ENCODE measurements at places on chromosomes 16 and 17.

DNA sequence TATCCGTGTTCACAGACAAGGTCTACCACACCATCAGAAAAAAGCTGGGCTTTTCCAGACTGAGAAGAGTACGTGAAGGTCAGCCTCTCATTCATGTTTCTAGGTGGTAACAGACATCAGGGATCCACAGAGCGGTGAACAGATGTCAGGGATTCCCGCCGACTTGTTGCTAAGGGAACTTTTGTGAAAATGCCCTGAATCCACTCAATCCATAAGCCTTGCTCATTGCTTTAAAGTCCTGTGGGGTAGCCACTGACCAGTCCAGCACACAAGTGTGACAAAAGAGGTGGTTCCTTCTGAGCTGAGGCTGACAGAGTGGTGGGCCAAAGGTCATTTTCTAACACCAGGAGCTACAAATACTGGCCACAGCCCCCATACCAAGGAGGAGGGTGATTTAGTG is 5.9 kb downstream of the GAS7 start:
- DNase-seq: no peak

DNA sequence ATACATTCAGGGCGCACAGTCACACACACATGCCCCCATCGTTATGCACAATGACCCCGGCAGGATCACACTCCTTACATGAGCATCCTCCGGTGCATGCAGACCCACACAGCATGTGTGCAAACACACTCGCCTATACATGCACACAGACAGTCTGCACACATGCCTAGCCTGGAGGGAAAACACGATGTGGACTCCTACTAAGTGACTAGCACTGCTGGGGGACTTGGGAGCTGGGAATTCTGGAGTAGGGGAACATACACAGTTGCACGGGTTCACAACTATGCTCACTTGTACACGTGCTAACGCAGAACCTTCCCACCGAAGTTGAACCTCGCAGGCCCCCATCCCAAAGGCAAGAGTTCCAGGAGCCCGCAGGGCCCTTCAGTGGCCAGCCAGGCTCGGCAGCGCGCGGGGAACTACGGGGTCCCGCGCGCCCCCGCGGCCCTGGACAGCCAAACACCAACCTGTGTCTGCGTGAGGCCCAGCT is 2.0 kb downstream of the DLX3 start:
- DNase-seq: no peak

DNA sequence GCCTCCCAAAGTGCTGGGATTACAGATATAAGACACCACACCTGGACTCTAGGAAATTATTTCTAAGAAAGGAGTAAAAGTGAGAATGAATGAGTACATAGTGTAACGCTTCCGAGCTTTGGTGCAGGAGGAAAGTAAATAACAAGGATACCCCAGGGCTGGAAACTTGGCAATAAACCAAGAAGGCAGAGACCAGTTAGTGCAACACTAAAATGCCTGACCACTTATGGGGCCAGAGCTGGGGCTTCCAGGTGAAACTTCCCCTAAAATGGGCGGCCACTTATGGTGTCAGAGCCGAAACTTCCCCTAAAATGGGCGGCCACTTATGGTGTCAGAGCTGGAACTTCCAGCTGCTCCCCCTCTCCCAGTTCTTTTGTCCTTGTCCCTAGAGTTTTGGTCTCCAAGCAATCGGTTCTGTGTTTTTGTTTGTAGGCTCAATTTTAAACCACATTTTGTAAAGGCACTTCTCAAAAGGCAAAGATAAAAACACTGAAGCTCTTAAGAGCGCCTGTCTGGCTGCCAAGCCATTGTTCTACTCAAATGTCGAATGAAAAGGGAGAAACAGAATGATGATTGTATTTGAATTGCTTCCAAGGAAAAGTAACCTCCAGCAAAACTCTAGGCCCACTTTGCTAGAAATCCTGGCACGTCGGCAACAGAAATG is 63.9 kb downstream of the NXN start:
- peak; percentile 81 for DNase-seq

GRCh38 chr17:39054111-39054645 is 87.0 kb upstream of the FBXO47 start:
- DNase-seq: no peak

- no peak for DNase-seq
Observed at GRCh38 chr16:28118637-28119036, 55.1 kb upstream of the GSG1L start.

DNA sequence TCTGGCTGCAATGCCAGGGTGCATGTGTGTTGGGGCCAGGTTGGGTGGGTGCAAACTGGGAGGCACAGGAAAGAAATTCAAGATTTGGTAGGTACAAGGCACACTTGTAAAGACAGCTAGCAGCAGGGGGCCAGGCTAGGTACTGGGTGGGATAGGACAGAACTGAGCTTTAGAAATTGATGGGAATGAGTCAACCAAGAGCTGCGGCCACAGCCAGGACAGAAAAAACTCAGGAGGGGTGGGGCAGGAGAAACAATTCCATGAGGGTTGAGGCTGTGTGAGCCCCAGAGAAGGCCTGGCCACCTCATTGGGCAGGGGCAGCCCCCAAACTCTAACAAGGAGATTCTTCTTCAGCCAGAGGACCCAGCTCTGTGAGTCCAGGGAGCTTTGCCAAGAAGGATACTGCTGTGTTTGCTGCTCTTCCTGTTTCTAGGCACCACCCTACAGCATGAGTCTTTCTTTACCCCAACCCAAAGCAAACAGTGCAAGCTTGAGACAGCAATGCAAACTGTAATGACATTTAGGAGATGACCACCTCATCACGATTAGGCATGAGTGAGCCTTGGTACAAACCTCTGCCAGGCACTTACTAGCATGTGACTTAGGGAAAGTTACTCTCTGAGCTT is 21.3 kb upstream of the CCDC182 start:
- no peak for DNase-seq

Data from NCI-H1105 (cell line).